ENCODE measurements at places on chromosomes 1 and 21. TPM values are rescaled to one million over a fixed set of nuclear protein-coding genes. Genes with fewer than 3 reads are reported as not detected.

Gene AMIGO1
- polyA plus RNA-seq: 16.3 TPM

GRCh38 chr21:31720330-31720729 is 11.6 kb downstream of the SCAF4 start:
- no peak for DNase-seq

GRCh38 chr1:41578712-41579335 is 94.3 kb upstream of the EDN2 start:
- no peak for DNase-seq

Gene DCST1
- 0.24 TPM for polyA plus RNA-seq

DNA sequence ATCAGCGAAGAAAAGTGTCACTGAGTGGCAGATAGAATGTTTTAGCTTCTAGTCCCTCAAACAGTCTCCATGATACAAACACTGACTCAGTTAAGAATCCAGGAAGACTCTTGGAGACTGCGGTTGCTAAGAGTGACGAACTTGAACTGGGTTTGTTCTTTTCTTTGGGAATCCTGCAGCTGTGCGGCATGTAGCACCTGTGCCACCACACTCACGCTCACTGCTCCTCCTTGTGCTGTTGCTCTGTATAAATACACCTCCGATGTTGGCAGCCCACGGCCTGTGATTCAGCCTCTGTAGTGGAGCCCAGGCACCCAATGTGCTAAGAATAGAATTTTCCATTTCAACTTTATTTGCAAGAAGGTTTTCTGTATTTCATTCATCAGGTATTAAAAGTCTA is 5.5 kb upstream of the PPIE start:
- DNase-seq: no peak

- DNase-seq: no peak
Observed at GRCh38 chr1:93716163-93716562, 34.5 kb upstream of the BCAR3 start.

Measured in muscle of arm (tissue), 14 donors.